ENCODE measurements at places on chromosomes 3 and 15.

DNA sequence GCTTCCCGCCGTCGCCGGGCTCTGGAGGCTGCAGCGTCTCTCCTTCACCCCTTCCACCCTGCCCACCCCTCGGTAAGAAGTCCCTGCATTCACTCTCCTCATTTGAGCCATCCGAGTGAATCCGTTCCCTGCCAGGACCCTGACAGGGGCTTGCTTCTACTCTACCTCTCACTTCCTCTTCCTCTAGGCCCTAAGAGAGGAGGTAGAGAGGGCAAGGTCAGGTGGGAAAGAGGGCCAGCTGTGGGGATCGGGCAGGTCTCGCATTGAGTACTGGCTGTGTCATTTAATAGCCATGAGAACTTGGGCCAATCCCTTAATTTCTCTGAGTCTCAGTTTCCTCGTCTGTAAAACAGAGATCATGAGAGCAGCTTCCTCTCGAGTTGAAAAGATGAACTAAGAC, 283.6 kb downstream of the UACA start:
- no peak for DNase-seq

DNA sequence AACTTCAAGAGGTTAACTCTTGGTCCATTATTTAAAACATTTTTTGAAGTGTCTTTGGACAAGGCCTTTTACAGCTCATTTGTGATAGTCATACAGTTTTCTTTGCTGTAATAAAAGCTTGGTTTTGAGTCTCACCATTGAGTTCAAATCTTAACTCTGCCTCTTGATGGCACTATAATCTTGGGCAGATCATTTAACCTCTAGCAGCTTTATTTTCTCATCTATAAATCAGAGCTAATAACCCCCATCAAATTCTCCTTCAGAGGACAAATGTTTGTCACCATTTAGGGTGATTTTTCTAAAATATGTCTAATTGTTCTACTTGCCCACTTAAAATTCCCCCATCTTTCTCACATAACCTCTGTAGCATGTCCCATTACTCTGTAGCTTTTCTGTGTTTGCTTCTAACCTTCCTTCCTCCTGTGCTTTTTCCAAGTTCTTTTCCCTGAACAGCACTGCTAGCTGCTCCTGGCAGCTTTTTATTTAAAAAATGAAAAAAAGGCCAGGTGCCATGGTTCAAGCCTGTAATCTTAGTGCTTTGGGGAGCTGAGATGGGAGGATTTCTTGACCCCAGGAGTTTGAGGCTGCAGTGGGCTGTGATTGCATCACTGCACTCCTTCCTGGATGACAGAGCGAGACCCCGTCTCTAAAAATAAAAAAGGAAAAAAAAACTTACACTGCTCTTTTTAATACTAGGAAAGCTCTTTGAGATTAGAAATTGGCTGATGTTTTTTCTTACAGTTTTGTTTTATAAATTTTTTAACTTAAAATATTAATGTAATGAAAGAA, 28.5 kb downstream of the UBE2E1 start:
- DNase-seq, result no peak

DNA sequence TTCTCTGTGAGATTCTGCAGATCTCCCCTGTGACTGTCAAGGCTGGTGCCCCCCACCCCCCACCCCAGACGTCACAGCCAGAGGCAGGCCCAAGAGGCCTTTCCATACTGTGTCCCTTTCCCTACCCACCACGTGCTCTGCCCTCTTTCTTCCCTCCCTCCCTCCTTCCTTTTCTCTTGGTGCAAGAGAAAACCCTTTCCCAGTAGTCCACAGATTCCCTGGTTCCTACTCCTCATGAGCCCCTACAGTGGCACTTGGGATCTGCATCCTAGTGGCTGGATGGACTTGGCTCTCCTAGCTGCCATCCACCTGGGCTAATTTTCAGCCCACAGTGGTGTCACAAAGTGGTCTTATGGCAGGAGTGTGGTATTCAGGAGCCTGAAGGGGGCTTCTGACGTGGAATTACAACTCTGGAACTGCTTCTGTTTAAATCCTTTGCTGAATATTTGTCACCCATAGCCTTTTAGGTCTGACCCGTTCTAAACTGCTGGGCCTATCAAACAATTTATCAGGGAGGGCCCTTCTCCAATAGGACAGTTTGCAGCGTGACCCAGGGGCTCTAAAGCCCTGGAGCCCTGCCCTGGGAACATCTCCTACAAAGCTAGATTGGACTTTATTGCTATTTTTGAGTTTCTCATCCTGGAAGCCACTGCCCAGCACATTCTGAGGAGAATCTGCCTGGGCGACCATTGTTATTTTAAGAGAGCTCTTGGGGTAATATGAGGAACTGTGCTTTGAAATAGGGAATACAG, 35.3 kb downstream of the KLF13 start:
- no peak for DNase-seq

DNA sequence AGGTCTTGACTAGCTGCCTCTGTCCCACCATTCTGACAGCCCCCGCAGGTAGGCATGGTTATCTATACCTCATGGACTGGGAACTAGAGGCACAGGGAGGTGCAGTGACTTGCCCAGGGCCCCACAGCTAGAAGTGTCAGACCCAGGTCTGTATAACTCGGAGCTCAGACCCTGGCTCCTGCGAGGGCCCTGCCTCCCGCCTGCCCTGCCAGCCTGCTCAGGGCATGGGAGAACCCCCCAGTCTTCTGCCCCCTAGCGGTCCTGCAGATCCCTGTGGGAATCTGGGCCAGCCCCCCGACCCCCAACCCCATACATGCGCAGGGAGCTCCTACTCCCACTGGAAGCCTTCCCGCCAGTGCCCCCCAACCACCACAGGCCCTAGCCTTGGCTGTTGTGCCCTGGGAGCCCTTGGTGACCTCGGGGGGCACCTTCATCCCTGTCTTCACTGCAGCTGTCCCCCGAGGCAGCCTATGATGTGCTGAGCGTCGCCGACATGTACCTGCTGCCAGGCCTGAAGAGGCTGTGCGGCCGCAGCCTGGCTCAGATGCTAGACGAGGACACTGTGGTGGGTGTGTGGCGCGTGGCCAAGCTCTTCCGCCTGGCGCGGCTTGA, 6.9 kb downstream of the ABTB1 start:
- DNase-seq, result no peak

DNA sequence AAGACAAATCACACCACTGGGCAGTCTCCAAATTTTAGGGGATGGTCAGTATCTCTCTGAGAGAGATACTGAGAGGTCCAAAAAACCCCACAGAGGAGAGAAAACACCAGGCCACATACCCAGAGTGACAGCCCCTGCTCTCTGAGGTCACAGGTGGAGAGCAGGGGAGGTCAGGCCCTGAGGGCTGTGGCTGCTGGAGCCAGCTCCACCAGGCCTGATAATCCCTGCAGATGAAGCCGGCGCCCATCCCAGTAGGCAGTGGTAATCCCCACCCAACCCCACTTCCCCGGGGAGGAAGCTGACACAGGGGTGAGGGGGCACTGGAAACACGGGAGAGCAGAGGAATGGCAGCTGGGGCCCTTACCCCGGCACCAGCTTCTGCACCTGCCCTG, 31.2 kb upstream of the SRP14 start:
- DNase-seq, result no peak

GRCh38 chr3:37255990-37256308, 81.6 kb upstream of the LRRFIP2 start:
- no peak for DNase-seq

DNA sequence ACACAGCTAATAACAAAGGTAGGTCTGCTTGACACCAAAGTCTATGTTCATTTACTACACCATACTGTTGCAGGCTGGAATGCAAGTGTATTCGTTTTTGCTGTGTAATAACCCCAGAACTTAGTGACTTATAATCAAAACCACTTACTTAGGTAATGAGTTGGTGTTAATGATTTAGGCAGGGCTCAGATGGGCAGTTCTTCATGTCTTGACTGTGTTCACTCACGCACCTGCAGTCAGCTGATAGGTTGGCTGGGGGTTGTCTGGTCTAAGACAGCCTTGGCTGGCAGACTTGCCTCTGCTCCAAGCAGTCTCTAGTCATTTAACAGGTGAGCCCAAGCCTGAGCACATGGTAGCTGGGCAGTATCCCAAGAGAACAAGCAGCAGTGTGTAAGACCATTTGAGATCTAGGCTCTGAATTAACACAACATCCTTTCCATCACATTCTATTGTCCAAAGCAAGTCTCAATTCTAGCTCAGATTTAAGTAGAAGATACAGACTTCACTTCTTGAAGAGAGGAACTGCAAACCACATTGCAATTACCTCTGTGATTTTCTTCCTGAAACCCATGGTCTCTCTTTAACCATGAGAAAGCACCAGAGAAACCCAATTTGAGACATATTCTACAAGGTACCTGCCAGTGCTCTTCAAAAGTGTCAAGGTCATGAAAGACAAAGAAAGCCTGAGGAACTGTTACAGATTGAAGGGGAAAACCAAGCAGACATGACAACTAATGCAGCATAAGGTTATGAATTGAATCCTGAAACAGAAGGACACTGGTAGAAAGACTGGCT, 13.3 kb upstream of the DCLK3 start:
- no peak for DNase-seq

- DNase-seq, result no peak
These were observed 121.8 kb upstream of the NLGN1 start for GRCh38 chr3:173275740-173276139.

- no peak for DNase-seq
These were observed 40.1 kb downstream of the FBXO22 start for GRCh38 chr15:75943713-75944215.

DNA sequence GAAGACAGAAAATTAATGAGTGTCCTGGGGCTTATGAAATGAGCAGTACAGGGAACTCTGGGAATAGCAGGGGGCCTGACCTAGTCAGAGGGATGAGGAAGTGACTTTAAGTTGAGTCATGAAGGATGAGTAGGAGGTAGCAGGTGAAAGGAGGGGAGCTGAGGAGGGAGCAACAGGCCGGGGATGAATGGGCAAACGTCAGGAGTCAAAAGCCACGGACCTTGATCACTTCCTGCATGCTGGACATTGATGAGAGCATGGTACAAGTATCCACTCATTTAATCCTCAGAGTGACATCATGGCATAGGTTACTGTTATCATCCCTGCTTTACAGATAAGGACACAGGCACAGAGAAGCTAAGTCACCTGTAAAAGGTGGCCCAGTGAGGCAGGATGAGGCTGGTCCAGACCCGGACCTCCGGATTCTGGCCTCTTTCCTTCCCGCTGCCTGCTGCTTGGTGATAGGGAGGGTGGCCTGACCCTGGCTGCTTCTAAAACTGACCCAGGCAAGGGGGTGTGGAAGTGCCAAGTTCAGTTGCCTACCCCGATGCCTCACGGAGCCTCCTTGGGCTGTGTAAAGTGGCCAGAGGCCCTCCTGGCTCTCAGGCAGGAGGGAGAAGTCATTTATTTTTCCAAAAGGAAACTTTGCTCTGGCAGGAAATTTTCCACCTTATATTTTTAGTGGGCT, 7.6 kb downstream of the CORO2B start:
- DNase-seq, result no peak

GRCh38 chr3:184368116-184368515, 6.6 kb downstream of the POLR2H start:
- DNase-seq, result no peak

DNA sequence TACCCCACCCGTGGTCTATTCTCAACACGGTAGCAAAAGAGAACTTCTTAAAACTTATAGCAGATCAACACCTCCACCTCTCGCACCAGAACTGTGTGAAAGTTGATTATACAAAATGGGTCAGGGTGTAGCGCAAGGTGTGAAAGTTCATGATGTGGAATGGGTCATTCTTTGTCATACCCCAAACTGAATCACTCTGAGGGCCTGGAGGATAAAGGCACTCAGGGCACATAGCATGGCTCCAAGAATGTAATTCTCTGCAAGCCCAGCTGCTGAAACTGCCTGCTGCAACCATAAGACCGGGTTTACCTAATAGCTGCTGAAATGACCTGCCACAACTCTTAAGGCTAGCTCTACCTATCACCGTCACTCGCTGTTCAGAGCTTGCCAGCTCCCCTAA, 70.0 kb downstream of the FOXP1 start:
- no peak for DNase-seq

- DNase-seq, result no peak
These were observed 251.6 kb upstream of the ZPLD1 start for GRCh38 chr3:102183186-102183585.

DNA sequence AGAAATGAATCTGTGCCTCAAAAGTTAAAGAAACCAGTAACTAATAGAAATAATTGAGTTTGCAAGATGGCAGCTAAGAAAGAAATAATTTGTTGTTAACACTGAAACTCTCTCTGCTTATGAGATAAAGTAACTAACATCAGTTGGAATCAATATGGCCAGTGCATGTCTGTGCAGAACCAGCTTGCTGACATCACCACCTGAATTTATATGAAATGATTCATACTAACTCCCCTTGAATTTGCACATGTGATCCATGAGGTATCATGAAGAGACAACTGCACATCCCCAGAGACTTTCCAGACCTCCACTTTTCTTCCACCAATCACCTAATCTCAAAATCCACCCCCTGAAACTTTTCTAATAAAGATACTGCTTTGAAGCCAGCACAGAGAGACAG, 10.3 kb upstream of the SLC25A38 start:
- no peak for DNase-seq

DNA sequence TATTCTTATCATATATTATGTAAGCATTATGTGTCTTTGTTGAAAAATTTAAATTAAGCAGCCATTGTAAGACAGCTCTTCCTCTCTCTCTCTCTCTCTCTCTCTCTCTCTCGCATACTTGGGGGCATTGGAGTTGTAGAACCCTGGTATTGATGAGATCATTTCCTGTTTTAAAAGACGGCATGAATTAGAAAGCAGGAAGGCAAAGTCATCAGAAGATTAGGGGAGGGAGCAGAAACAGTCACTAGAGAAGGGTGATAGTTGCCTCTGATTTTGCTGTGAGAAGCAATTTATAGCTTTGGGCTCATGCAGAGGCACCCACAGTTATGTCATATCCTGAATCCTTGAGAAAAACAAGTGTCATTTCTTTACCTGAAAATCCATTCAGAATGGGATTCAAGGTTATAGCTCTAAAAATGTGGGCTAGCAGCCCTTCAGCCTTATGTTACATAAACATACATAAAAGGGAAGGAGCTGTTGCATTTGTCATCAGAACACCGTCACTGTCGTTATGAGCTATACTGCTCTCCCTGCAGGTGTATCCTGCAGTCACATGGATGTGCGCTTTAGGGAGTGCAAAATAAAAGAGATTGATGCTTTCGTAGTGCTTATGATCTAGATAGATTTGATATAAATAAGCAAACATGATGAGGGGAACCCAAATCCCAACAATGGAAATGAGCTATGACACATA, 213.8 kb downstream of the NR1D2 start:
- DNase-seq, result no peak

- no peak for DNase-seq
These were observed 10.9 kb downstream of the SEMA7A start for GRCh38 chr15:74422652-74423430.
